ENCODE measurements at places on chromosomes 13 and 19.

GRCh38 chr13:22948421-22948820, 232.4 kb upstream of the SGCG start:
- no peak for DNase-seq

GRCh38 chr13:97414392-97414791, 19.6 kb upstream of the RAP2A start:
- no peak for DNase-seq

- no peak for DNase-seq
These were observed 210.3 kb upstream of the TSHZ3 start for GRCh38 chr19:31559494-31559893.

- no peak for DNase-seq
These were observed 820.6 kb downstream of the PCDH17 start for GRCh38 chr13:58452123-58452623.

- DNase-seq, result no peak
These were observed 308.5 kb upstream of the KLF12 start for GRCh38 chr13:74442751-74443150.

DNA sequence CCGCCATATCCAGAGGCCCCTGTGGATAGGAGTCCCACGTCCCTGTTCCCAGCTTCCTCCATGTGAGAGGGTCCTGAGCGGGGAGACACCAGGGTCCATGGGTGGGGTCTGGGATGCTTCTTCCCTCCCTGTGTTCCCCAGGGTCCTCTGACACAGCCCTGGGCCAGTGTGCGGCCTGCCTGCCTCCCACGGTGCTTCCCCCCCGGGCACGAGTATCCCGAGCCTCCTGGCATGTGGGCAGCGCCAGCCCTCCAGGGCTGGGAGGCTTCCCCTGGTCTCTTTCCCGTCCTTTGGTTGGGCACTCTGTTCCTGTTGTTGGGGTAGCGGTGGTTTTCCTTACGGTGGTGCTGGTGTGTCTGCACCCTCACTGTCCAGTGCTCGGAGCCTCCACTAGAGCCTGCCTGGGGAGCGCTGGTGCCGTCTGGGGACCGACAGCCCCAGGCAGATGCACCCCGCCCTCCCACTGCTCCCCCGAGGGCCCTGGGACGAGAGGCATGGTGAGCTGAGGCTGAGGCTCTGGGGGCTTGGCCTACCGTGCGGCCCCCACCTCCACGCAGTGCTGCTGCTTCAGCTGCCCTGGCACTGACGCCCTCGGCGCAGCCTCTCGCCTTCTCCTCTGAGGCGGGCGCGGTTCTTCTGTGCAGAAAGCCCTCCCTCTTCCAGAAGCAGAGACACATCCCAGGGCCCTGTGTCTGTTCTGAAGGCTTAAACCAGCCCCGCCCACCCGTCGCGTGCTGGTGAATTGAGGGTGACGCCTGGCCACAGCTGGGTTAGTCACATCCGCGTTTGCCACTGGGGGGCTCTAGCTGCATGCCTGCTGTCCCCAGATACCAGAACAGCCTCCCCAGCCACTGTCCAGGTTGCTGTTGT, 27.9 kb downstream of the PLEKHJ1 start:
- peak; percentile 25 for DNase-seq

- DNase-seq, result peak; percentile 85
These were observed 21.1 kb upstream of the ZNF766 start for GRCh38 chr19:52248241-52248640.

- DNase-seq, result no peak
These were observed 19.0 kb downstream of the UPF1 start for GRCh38 chr19:18850471-18851375.

DNA sequence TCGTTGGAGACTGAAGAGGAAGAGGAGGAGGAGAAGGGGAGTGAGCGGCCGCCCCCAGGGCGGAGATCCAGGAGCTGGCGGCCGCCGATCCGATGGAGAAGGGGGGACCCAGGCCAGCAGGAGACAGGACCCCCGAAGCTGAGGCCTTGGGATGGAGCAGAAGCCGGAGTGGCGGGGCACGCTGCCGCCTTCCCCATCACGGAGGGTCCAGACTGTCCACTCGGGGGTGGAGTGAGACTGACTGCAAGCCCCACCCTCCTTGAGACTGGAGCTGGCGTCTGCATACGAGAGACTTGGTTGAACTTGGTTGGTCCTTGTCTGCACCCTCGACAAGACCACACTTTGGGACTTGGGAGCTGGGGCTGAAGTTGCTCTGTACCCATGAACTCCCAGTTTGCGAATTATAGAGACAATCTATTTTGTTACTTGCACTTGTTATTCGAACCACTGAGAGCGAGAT, 1.8 kb downstream of the GADD45B start:
- peak; percentile 44 for DNase-seq
